Activated B cell treated with CpG ODN at 0.5 μM for 24 hours (primary cell): ENCODE measurements at places on chromosomes 16 and 17. TPM values are rescaled to one million over a fixed set of nuclear protein-coding genes. Genes with fewer than 3 reads are reported as not detected.

DNA sequence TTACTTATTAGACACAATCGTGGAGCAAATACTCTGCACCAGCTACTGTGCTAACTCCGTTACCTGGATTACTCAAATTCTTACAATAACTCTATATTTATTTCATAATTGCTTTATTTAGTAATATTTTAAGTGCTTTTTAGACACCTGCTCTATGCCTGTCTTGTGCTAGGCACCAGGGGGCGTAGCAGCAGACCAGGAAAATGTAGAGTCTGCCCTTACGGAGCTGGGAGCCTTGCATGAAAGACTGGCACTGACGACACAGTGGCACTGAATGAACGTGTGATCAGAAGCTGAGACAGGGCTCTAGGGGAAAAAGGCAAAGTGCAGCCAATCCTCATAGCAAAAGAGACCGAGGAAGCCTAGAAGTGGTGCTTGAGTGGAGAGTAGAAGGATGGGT is 486.5 kb downstream of the CDH13 start:
- H3K4me3 ChIP-seq: no peak overlapping the region
- DNase-seq: no peak
- no peaks in the 10 kb centered on the region for H3K36me3 ChIP-seq

GRCh38 chr16:85259115-85259831 is 147.0 kb upstream of the CIBAR2 start:
- H3K27ac ChIP-seq: no peak overlapping the region
- H3K4me1 ChIP-seq: peaks cover 34% of the 10 kb centered on the region
- H3K4me3 ChIP-seq: peak overlapping the region; percentile 19
- peaks cover 42% of the 10 kb centered on the region for H3K27me3 ChIP-seq
- H3K36me3 ChIP-seq: no peaks in the 10 kb centered on the region

DNA sequence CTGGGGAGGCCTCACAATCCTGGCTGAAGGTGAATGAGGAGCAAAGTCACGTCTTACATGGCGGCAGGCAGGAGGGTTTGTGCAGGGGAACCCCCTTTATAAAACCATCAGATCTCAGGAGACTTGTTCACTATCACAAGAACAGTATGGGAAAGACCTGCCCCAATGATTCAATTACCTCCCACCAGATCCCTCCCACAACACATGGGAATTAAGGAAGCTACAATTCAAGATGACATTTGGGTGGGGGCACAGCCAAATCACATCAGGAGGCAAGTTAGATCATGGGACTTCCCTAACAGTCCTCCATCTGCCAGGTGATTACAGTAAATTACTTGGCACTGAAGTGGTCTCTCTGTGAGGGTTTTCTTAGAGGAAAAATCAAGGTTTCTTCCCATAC is 5.3 kb downstream of the TMEM114 start:
- H3K27ac ChIP-seq: no peak overlapping the region
- H3K27me3 ChIP-seq: peaks cover 22% of the 10 kb centered on the region
- no peak for DNase-seq

GRCh38 chr17:68053231-68054013 is 17.9 kb downstream of the KPNA2 start:
- H3K36me3 ChIP-seq: no peaks in the 10 kb centered on the region
- H3K27me3 ChIP-seq: no peaks in the 10 kb centered on the region
- no peak for DNase-seq
- no peak overlapping the region for H3K27ac ChIP-seq
- H3K4me1 ChIP-seq: no peaks in the 10 kb centered on the region

DNA sequence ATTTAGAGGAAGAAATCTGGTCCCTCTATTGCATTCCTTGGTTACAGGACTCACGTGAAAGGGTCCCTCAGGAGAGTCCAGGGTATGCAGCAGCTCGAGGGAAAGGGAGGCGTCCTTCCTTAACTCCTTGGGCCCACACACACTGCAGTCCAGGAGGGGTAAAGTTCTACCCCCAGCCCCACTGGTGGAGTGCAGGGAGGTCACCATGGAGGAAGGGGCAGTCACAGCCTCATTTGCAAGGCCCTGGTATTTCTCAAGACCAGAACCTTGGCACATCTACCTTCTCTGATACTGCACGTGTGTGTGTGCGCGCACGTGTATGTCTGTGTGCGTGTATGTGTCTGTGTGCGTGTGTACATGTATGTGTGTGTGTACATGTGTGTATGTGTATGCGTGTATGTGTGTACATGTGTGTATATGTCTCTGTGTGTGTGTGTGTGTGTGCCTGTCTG is 11.1 kb downstream of the HIC1 start:
- no peak overlapping the region for H3K4me3 ChIP-seq
- no peaks in the 10 kb centered on the region for H3K27me3 ChIP-seq
- peaks cover 51% of the 10 kb centered on the region for H3K4me1 ChIP-seq

GRCh38 chr17:40479754-40480480 is 21.5 kb downstream of the TNS4 start:
- no peaks in the 10 kb centered on the region for H3K27me3 ChIP-seq
- peak overlapping the region; percentile 11 for H3K4me3 ChIP-seq
- peak overlapping the region; percentile 72 for H3K27ac ChIP-seq
- peaks cover 57% of the 10 kb centered on the region for H3K4me1 ChIP-seq
- DNase-seq: no peak
- no peaks in the 10 kb centered on the region for H3K36me3 ChIP-seq

DNA sequence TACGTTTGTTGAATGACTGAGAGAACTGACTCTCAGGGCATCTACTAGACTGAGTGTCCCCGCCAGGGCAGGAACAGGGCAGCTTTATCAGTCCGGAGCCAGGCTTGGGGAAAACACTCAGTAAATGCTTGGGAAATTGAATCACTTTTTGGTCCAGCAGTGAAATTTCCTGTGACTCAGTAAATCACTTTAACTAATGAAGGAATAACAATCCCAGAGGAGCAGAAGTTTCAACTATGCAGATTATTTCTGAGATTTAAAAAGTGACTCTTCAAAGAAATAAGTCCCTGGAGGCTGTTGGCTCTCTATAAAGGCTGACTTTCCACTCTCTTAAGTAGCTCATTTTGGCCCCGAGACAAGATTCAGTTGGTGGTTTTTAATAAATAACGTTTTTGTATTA is 101.8 kb downstream of the FOXL1 start:
- no peak for DNase-seq
- H3K4me3 ChIP-seq: no peak overlapping the region
- H3K36me3 ChIP-seq: no peaks in the 10 kb centered on the region
- no peak overlapping the region for H3K27ac ChIP-seq
- H3K4me1 ChIP-seq: no peaks in the 10 kb centered on the region

GRCh38 chr17:50272711-50273653 is 1.3 kb upstream of the TMEM92 start:
- DNase-seq: peak; percentile 72
- no peaks in the 10 kb centered on the region for H3K36me3 ChIP-seq
- no peak overlapping the region for H3K27ac ChIP-seq
- peaks cover 40% of the 10 kb centered on the region for H3K27me3 ChIP-seq
- peaks cover 9% of the 10 kb centered on the region for H3K4me1 ChIP-seq
- peak overlapping the region; percentile 68 for H3K4me3 ChIP-seq

DNA sequence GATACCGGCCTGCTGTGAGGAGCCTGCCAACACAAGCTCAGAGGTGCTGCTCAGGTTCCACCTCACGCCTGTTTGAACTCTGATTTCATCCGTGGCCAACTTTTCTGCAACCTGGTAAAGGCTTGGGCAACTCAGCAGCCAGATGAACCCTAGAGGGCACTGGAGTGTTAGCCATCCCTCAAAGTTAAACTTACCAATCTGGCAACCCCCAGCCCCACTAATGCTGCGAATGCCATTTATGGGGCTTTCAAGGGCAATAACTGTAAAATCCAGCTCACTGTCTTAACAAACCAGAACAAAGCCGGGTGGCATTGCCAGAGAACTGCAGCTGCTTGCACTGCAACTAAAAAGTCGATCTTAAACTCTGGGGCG is 105.5 kb downstream of the AXIN2 start:
- H3K4me3 ChIP-seq: no peak overlapping the region
- H3K36me3 ChIP-seq: no peaks in the 10 kb centered on the region
- peaks cover under 1% of the 10 kb centered on the region for H3K27me3 ChIP-seq

GRCh38 chr16:28990375-28991040 is 5.7 kb downstream of the LAT start:
- peaks cover 2% of the 10 kb centered on the region for H3K4me1 ChIP-seq
- no peak overlapping the region for H3K27ac ChIP-seq
- DNase-seq: no peak

GRCh38 chr16:88807142-88807625 is 3.6 kb downstream of the CDT1 start:
- DNase-seq: no peak
- H3K4me1 ChIP-seq: peaks cover 19% of the 10 kb centered on the region
- no peaks in the 10 kb centered on the region for H3K27me3 ChIP-seq

DNA sequence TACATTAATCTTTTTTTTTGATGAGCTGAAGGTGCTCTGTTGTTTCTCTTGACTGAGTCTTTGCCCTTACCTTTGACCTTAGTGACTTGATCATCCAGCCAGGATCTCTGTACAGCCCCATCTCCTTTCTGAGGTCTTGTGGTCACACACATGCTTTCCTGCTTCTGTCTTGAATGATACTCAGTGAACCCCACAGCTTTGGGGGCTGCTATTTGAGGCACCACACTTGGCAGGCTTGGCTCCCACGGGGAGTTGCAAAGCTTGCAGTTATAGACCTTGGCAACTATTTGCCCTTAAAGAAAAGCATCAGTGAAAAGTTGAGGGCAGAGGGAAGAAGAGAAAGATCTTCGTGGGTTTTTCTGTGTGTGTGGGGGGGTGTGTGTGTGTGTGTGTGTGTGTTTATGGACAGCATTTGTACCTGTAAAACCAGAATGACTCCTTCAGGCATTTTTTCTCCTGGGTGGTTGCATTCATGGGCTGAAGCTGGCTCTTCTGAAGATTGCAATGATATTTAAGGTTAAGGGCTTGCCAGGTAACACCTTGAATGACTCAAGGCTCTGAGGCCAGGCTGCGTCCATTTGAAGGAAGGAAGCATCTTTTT is 101.6 kb downstream of the MSI2 start:
- H3K4me1 ChIP-seq: peaks cover 57% of the 10 kb centered on the region
- peak overlapping the region; percentile 74 for H3K4me3 ChIP-seq

GRCh38 chr17:69728816-69729215 is 314.3 kb downstream of the MAP2K6 start:
- H3K4me3 ChIP-seq: no peak overlapping the region
- no peak overlapping the region for H3K27ac ChIP-seq
- H3K36me3 ChIP-seq: no peaks in the 10 kb centered on the region
- no peak for DNase-seq
- no peaks in the 10 kb centered on the region for H3K27me3 ChIP-seq
- H3K4me1 ChIP-seq: no peaks in the 10 kb centered on the region

GRCh38 chr16:21116148-21116693 is 34.4 kb downstream of the DNAH3 start:
- DNase-seq: peak; percentile 20
- peaks cover 10% of the 10 kb centered on the region for H3K4me1 ChIP-seq

GRCh38 chr17:4582691-4583090 is 1.6 kb upstream of the SMTNL2 start:
- H3K27me3 ChIP-seq: peaks cover 44% of the 10 kb centered on the region
- H3K36me3 ChIP-seq: no peaks in the 10 kb centered on the region
- H3K27ac ChIP-seq: no peak overlapping the region
- no peak overlapping the region for H3K4me3 ChIP-seq
- DNase-seq: no peak

- no peak for DNase-seq
- no peak overlapping the region for H3K27ac ChIP-seq
Observed at GRCh38 chr16:17229766-17230165, 241.0 kb downstream of the XYLT1 start.

MBTD1 gene
- total RNA-seq: 18.3 and 23.6 TPM in 2 replicates

TMEM132E gene
- not detected in 2 replicates for total RNA-seq

TANGO6 gene
- 32.1 and 39.4 TPM in 2 replicates for total RNA-seq

TBC1D3 gene
- 1.8 and 4.2 TPM in 2 replicates for total RNA-seq

CYB561 gene
- 18.9 and 19.9 TPM in 2 replicates for total RNA-seq

KRT20 gene
- total RNA-seq: not detected in 2 replicates

PRR29 gene
- total RNA-seq: not detected in 2 replicates

MMP25 gene
- total RNA-seq: 0.13 and 0.34 TPM in 2 replicates

CACNG3 gene
- not detected in 2 replicates for total RNA-seq
